Stimulated activated CD4-positive, alpha-beta T cell treated with anti-CD3 and anti-CD28 coated beads, Interleukin-2, amount 100 ng/mL, for 48 hours (primary cell): ENCODE measurements at places on chromosomes 2 and 18.

DNA sequence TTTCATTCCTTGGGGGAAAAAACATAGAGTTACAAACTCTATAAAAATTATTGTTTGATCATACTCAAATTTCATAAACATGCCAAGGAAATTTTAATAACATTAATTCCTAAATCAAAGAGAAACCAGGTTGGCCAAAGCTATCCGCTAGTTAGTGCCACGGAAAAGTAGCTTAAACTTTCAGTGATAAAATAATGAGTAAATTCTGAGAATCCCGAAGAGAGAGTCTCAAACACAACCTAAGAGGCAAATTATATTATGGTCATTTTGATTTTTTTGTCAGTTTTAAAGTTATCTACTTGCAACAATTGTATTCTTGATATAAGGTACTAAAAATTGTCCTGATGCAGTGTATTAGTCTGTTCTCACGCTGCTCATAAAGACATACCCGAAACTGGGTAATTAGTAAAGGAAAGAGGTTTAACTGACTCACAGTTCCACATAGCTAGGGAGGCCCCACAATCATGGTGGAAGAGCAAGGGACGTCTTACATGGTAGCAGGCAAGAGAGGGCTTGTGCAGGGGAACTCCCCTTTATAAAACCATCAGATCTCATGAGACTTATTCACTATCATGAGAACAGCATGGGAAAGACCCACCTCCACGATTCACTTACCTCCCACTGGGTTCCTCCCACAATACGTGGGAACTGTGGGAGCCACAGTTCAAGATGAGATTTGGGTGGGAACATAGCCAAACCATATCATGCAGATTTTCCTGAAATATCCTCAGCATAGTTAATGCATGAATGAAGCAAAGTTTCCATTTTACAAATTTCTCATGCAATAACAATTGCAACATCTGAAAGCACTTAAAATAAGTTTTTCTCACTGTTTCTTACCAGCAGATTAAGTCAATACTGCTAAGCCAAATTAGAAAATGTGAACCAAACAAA, 205.9 kb upstream of the STK17B start:
- peak; percentile 28 for DNase-seq

- no peak for DNase-seq
These were observed 5.0 kb downstream of the DLX1 start for GRCh38 chr2:172090044-172090961.

DNA sequence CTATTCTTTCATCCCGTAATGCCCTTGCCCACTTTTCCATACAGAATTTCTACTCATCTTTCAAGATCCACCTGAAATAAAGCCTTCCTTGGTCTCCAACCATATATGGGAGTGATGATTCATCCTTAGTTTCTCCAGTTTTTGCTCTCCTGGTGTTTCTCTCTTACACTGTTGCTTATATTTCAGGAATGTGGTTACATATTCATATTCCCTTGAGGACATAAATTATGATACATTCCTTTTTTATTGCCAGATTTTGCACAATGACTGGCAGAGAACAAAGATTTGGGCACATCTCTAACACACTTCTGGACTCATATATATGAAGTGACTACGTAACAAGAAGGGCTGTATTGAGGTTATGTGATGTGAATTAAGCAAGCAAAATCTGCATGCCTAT, 1573.4 kb upstream of the NXPH2 start:
- DNase-seq = no peak

DNA sequence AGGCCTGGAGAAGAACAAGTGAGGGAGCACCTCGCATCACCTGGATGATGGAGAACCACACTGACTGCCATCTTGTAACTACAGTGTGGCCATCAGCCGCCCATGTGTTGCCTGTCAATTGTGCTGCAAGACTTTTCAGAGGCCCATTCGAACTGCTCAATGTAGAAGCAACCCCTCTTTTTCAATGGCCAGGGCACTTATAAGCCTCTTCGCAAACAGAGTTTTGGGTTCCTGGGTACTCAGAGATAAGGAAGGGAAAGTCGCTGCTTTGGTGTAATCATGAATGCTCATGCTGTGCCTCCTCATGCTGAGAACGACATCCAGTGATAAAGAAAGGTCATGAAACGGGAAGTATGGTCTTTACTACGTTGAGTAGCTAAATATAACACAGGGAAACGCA, 143.9 kb upstream of the SLC39A10 start:
- no peak for DNase-seq

DNA sequence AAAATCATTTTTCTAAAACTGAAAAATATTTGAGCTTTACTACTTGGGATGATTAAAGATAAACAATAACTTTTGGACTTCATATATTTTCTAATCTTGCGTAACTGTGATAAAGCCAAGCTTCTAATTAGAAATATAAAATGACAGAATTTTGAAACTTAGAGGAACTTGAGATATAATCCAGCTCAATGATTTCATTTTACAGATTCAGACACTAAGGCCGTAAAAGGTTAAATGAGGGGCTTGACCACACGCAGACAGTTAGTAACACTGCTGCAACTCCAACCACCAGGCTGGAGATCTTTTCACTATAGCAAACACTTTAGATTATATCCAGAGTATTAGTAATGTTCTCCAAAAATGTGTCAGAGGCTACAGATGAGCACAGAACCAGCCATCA, 445.5 kb downstream of the ZEB2 start:
- no peak for DNase-seq

DNA sequence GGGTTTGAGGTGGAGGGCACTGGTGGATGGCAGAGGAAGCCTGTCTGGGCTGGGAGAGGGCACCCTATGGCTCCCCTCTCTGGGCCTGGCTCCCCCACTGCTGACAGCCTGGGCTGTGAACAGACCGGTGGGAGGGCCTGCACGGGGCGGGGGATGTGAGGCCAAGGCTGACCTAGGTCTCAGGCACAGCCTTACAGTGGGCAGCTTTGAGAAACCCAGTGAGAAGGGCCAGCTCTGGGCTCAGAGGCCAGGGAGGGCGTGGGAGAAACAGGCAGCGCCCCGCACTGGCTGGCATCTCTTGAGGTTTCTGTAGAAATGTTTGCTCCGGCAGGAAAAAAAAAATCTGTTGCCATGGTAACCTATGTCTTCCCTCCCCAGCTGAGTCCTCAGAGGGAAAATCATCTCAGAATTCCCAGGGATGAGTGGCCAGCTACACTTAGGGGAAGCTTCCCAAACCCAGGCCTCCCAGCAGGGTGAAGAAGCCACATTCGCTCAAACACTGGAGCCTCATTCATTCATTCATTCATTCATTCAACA, 71.7 kb upstream of the TAF1B start:
- no peak for DNase-seq

DNA sequence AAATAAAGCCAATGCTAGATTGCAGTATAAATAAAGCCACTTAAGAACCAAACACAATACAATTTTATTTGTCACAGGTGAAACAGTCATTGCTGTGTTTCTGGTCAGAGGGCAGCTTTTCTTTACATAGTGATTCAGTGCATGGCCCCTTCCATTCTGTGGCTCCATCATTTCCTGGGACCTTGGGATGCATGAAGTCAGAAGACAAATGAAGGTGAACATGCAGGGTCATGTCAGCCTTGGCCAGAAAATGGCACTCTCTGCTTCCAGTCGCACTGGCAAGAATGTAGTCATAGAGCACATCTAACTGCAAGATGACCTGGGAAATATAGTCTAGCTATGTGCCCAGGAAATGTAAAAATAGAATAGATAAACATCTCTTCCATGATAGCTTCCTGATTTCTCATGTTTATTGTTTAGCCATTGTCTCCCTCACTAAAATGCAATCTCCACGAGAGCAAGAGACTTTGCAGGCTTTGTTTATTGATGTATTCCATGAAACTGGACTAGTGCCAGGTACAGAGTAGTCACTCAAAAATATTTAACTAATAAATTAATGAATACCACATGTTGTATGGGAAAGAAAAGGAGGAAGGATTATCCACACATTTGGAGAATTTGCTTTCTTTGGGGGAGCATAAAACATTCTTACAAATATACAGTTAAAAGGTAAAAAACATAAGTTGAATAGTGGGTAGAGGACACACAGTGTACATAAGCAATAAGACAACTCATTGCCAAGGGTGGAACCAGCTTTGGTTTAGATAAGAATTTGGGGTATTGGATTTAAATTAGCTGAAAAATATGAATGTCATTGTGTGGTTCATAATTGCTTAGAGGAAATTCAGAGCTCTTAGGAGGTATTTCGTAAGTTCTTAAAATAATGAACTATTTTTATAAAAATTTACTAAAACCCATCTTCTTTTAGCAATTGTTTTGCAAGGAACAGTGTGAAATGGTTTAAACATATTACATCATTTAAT, 343.8 kb downstream of the PID1 start:
- DNase-seq = no peak

- peak; percentile 4 for DNase-seq
These were observed 345.1 kb downstream of the DYSF start for GRCh38 chr2:71798266-71799012.

- no peak for DNase-seq
These were observed 140.7 kb downstream of the RNF144A start for GRCh38 chr2:7057865-7058400.

DNA sequence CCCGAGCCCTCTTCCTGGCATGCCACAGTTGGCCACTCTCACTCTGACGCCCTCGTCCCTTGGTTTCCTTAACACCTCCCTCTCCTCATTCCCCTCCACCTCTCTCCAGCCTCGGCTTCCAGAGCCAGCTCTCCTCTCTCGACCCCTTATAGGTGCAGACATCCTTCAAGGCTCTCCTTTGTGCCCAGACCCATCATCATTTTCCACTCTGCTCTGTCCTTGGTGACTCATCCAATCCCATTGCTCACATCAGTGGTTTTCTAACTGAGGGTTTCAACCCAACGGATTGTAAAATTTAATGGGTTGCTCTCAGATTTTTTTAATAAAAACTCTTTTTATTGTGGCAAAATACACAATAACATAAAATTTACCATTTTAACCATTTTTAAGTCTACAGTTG, 6.2 kb downstream of the ST8SIA5 start:
- no peak for DNase-seq

DNA sequence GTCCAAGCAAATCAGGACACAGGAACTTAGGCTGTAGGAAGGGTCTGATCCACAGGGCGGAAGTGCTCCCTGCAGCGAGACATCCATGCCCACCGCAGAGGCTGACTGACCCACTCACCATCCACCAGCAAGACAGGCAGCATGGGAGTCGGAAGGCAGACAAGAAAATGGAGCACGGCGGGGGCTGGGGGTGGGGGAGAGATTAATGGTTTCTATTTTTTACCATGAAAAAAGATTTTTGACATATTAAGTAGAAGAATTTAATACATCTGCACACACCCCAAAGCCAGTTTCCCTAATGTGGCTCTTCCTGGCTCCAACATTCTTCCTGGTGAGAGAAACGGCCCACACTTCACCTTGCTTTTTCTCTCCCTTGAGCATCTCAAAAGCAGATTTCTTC, 55.1 kb upstream of the ST8SIA3 start:
- DNase-seq = no peak

- no peak for DNase-seq
These were observed 215.4 kb downstream of the MYCN start for GRCh38 chr2:16155766-16156165.

- DNase-seq = no peak
These were observed 230.9 kb upstream of the ZSWIM2 start for GRCh38 chr2:187079901-187080300.

- DNase-seq = no peak
These were observed 934.8 kb downstream of the NRXN1 start for GRCh38 chr2:50097148-50097547.

DNA sequence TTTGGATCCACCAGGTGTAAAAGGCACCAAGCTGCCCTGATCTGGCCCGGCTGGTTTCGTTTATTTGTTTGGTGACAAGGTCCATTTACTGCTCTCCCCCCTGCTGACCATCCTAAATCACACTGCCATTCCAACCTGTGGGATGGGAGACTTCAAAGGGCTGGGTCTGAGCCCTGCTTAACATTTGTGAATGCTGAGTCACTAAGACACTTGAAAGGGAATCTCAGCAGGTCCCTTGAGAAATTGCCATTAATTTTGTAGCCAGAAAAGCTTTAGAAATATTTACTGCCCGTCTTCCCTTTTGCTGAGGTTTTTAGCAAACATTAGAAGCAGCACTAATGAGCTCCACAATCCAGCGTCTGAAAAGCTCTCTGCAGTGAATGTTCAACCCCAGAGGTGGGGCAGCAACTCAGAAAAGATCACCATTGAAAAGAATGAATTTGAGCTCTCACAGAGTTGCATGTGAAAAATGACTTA, 133.8 kb downstream of the ARL4C start:
- no peak for DNase-seq

- no peak for DNase-seq
These were observed 60.1 kb downstream of the LIMS1 start for GRCh38 chr2:108594132-108594981.

DNA sequence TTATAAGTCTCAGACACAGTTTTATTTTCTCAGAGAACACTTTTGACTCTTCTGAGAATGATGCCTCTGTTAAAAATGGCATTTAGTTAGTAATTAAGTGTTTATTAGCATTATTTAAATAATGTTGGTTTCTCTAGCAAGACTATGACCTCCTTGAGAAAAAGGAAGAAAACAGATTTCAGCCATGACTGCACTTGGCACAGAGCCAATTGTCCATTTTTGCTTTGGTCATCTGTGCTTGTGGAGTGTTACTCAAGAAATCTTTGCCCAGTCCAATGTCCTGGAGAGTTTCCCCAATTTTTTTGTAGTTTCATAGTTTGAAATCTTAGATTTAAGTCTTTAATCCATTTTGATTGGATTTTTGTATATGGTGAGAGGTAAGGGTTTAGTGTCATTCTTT, 1229.4 kb upstream of the FAM98A start:
- no peak for DNase-seq
